Colonic mucosa (tissue), 4 donors: ENCODE measurements at places on chromosomes 7 and 10. TPM values are rescaled to one million over a fixed set of nuclear protein-coding genes. Genes with fewer than 3 reads are reported as not detected.

The C10orf105 gene
- total RNA-seq: not detected

The CTAGE4 gene
- total RNA-seq: 9.9 TPM

DNA sequence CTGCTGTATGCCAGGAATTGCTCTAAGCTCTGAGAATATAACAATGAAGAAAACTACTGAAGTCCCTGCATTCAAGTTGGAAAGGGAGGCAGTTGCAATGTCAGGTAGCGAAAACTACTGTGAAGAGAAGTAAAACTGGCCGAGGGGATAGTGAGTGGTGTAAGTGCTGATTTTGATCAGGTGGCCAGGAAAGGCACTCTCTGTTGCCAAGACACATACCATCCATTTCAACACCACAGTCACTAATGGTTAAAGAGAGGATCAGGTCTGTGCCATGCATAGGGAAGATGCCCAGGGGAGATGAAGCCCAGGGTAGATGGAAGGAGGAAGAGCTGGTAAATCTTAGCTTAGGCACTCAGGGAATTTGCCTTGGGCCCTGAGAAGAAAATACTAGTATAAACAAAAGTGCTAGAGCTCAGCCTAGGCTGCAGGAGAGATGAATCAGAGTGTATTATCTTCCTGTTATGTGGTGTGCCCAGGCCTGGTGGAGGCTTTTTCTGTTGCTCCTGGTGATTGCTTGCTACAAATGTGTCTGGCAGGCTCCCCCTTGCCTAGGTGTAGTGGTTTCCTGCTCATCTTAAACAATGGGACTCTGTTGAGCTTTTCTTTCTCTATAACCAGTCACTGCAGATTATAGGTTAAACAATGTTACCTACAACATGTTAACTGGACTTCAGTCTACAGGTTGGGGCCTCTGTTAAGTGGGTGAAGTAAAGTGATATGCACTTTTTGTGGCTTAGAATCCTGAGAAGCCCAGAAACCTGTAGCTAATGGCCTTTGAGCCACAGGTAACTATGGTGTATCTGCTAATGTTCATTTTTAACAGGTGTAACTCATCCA, 125.5 kb downstream of the LRRC4 start:
- DNase-seq: no peak

The TMEM168 gene
- total RNA-seq: 38.6 TPM

The ANXA8 gene
- total RNA-seq: not detected

- no peak for DNase-seq
Measured at GRCh38 chr10:132299371-132300336, 8.1 kb downstream of the STK32C start.

DNA sequence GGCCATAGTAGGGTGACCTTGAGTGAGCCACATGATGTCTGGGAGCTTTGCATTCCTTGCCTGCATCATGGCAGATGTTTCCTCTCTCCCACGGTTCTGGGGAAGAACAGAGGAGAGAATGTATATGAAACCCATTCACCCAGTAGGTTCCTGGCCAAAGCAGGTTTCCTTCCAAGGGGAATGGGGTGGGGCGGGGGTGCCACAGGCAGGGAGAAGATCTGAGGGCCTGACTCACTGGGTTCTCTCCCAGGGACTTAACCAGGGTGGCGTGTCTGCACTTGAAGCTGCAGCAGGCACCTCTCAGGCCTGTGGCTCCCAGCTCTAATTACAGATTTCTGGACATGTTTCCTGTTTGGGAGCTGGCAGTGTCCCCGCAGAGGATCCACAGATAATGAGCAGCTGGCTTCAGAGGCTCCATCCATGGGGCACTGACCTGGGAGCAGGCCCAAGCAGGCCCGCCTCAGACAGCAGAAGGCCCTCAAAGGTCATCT, 50.2 kb upstream of the ZMIZ1 start:
- DNase-seq: no peak
